Ascending aorta (tissue), 2 donors: ENCODE measurements at places on chromosomes 16 and 17.

GRCh38 chr17:27873746-27874145, 19.4 kb downstream of the LYRM9 start:
- no peak for DNase-seq

GRCh38 chr16:84739349-84740124, 39.7 kb downstream of the USP10 start:
- DNase-seq, result no peak

DNA sequence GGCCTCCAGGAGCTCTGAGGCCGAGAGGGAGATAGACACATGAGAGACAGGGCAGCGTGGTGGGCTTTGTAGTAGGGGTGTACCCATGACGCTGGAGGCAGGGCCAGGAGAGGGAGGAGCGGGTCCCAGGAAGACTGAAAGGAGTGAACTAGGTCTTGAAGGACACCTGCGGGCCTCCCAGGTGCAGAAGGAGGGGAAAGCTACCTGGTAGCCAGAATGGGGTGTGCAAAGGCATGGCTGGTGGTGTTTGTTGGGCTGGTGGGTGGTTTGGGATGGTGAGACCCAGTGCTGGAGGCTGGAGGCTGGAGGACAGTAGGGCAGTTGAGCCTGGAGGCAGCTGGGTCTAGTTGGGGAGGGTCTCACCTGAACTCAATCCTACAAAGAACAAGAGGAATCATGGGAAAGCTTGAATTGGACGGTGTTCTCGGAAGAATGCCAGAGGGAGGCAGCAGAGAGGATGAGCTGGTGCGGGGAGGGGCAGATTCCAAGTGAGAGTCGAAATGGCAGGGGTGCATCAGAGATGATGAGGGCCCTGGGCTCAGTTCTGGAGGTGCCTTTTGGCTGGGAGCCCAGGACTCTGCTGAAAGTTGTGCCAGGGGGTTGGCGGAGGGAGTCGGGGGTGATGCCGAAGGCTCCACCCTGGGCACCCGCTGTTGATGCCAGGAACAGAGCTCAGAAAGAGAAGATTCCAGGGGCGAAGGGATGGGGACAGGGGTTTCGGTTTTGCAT, 21.2 kb downstream of the C1QTNF1 start:
- no peak for DNase-seq

GRCh38 chr17:65697661-65698060, 136.2 kb upstream of the AXIN2 start:
- DNase-seq, result no peak

GRCh38 chr16:24523569-24523968, 15.8 kb upstream of the RBBP6 start:
- DNase-seq, result no peak

DNA sequence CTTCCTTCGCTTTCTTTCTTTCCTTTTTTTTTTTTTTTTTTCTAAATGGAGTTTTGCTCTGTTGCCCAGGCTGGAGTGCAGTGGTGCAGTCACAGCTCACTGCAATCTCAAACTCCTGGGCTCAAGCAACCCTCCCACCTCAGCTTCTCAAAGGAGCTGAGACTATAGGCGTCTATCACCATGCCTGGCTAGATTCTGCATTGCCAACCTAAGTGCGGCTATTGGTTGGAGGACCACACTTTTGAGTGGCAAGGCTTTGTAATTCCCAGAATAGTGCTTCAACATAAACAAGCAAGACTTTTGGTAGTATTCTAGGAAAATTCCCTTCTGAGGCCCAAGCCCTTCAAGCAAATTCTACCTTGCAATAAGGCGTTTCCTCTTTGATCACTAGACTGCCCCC, 107.8 kb downstream of the YPEL2 start:
- no peak for DNase-seq

GRCh38 chr16:24747441-24747840, 18.0 kb downstream of the TNRC6A start:
- DNase-seq, result no peak

DNA sequence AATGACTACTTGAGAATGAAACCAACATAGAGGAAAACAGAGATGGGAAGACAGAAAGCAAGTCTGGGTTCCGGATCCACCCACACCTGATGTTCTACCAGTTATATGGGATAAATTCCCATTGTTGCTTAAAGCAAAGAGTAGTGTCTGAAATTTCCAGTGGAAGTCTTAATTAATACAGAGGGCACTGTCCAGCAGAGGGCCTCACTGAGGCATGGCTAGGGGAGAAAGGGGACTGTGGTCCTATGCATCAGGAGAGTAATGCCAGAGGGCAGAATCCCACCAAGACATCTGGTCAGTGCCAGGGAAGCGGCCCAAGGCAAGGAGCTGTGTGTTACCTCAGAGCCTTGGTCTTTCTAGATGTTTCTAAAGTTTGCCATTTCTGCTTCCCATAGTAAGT, 7.5 kb upstream of the UMOD start:
- no peak for DNase-seq

- no peak for DNase-seq
These were observed 21.0 kb upstream of the ZNF750 start for GRCh38 chr17:82860606-82861392.

GRCh38 chr17:1907216-1907631, 77.4 kb downstream of the RPA1 start:
- no peak for DNase-seq

GRCh38 chr16:22646948-22647556, 136.4 kb downstream of the NPIPB5 start:
- no peak for DNase-seq

DNA sequence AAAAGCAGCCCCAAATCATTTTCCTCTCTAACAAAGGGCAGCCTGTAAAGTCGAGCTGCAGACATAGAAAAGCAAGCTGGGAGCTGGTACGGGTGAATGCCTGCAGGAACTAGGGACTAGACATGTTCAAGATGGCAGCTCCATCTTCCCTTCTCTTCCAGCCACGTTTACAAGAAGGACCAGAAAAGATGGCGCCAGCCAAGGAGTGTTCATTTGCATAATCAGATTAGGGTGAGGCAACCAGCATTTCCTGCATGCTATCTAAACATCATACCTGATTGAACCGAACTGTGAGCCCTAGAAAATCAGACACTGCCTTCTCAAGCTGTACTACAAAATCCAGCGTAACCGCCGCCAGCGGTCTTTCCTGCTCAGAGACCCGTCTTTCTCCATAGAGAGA, 896.8 kb downstream of the CDH11 start:
- DNase-seq, result no peak
